ENCODE measurements at places on chromosomes 2 and 18. TPM values are rescaled to one million over a fixed set of nuclear protein-coding genes. Genes with fewer than 3 reads are reported as not detected.

Gene MAP4K4
- 53.1 TPM for polyA plus RNA-seq

Gene INHA
- polyA plus RNA-seq, result 0.47 TPM

Gene ALLC
- polyA plus RNA-seq, result 0.06 TPM

Gene EEF1B2
- 638 TPM for polyA plus RNA-seq

Gene FIGLA
- polyA plus RNA-seq, result not detected

Gene PTH2R
- polyA plus RNA-seq, result 0.12 TPM

Gene REG1A
- 4.7 TPM for polyA plus RNA-seq

Gene COLEC12
- polyA plus RNA-seq, result 10.3 TPM

Gene IGFBP2
- 50.5 TPM for polyA plus RNA-seq

Gene GALNT5
- polyA plus RNA-seq, result 3.8 TPM

Gene BCL11A
- 1.5 TPM for polyA plus RNA-seq

Gene NT5C1B
- not detected for polyA plus RNA-seq

Gene HOXD12
- not detected for polyA plus RNA-seq

Gene GALNT1
- 16.9 TPM for polyA plus RNA-seq

Gene BUB1
- polyA plus RNA-seq, result 2.4 TPM

Gene PRSS56
- polyA plus RNA-seq, result not detected

Gene SLC5A7
- 0.06 TPM for polyA plus RNA-seq

Gene MC5R
- polyA plus RNA-seq, result not detected

Gene RESP18
- not detected for polyA plus RNA-seq

Gene RAB6C
- polyA plus RNA-seq, result 0.02 TPM

Gene CCNYL1
- 11.3 TPM for polyA plus RNA-seq
